ENCODE measurements at places on chromosomes 2 and 18.

DNA sequence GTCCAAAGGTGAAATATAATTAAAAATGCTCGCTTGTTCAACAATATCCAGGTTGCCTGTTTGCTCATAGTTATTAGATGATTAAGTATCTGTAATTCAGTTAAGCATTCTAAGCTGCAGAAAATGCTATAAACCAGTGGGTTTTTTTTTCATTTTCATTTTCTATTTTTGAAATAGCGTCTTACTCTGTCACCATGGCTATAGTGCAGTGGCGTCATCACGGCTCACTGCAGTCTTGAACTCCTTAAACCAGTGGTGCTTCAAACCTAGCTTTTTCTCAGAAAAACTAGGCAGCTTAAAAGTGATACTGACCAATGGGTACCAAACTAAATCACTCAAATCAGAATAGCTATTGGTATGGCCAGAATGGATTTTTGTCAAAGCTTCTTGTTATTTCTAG, 925.2 kb downstream of the TSN start:
- no peak for ATAC-seq

DNA sequence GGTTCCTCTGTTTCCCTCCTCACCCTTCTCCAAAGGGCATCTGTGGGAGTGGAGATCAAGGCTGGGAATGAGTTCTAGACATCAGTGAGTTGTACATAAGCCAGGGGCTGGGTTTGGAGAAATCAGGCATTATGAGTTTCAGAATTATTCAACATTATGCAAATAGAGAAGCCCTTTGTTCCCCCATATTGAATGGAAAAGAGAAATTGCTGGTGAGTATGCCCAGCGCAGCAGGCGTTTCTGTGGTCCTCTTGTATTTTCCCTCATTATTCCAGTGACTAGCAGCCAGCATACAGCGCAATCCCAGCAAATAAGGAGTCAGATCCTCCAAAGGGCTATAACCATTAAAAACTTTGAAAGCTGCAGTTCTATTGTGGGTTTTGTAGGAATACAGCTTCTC, 94.4 kb downstream of the VWA3B start:
- no peak for ATAC-seq

- ATAC-seq = peak; percentile 62
Measured at GRCh38 chr2:150674283-150674682, 186.8 kb upstream of the RND3 start.

DNA sequence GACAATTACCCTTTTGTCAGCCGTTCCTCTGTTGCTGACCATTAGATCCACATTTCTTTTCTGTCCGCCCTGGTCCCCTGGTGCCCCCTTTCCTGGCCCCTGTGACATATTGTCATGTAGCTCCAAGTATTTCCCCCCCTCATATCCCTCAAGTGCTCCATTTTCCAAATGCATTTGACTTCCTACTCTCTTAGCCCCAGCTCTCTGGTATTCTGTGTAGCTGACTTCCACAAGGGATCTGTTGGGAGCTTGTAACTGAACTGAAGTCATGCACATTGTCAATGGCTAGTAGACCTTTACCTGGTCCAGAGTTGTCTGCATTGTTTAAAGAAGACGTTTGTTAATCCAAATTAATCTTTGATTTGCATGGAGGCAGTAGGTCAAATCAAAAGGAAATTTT, 34.8 kb downstream of the LIPG start:
- no peak for ATAC-seq

GRCh38 chr2:228040995-228041394, 140.5 kb downstream of the SPHKAP start:
- no peak for ATAC-seq

DNA sequence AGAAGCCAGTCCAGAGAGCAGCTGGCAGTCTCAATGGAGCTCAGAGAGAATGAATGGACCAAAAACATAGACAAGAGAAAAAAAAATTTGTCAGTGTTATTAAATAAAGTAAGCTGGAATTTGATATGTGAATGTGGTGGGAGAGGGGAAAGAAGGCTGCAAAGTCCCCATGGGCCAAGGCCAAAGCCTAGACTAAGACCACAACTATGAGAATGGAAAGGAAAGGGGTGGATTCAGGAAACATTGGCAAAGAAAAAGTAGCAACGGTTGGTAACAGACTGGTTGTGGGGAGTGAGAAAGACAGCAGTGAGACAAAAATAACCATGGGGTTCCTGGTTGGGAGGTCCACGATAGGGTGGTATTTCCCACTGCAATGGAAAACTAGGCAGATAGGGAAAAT, 47.0 kb downstream of the ZEB2 start:
- ATAC-seq = no peak

DNA sequence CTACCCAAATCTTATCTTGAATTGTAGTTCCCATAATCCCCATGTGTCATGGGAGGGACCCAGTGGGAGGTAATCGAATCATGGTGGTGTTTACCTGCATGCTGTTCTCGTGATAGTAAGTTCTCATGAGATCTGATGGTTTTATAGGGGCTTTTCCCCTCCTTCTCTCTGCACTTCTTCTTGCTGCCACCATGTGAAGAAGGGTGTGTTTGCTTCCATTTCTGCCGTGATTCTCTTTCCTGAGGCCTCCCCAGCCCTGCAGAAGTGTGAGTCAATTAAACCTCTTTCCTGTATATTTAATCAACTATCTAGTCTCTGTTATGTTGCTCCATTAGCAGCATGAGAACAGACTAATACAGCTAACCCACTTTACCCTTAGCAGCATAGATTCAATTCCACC, 37.6 kb downstream of the CDC42EP3 start:
- no peak for ATAC-seq

GRCh38 chr2:45646289-45646688, 5.2 kb upstream of the PRKCE start:
- ATAC-seq = no peak

DNA sequence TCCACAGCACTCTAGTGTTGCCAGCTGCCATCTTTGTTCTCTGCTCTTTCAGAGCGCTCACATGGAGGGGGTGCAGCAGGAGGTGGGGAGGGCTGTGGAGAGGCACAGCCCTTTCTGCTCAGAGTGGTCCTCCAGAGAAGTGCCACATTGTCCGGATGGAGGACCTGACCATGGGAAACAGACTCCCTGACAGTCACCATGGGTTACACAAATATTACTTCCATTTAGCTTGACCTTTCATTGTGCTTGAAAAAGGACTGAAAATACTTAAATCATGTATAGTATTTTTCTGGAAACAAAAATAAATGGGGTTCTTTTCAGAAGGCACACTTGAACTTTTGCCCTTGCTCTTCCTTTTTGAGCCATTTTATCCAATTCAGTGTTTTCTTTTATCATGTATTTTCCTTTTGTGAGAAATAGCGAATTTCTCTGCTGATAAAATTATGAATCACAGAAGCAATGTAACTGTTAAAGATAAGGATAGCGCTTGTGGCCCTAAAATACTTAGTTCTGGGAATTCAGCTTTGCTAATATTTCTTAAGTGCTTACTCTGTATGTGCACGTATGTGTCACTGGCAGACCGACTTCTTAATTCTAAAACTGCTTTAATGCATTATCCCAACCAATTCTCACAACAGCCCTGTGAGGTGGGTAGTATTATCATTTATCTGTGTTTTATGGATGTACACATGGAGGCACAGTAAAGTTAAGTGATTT, 34.2 kb downstream of the SPATS2L start:
- no peak for ATAC-seq

DNA sequence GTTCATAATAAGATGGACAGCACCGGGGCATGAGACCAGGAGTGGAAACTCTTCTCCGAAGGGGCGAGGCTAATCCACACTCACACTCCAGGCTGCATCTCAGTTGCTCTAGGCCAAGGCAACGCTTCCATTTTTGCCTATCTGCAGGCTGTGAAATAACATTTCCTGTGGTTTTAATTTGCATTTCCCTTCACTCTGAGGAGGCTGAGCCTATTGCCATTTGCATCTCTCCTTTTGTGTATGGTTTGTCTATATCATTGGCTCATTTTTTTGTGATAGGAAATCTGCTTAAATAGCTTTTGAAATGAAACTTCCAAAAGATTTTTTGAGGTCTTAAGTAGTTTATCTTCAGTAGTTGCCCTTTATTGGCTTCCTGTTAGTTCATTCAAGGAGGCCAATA, 57.6 kb downstream of the TPGS2 start:
- ATAC-seq = no peak

DNA sequence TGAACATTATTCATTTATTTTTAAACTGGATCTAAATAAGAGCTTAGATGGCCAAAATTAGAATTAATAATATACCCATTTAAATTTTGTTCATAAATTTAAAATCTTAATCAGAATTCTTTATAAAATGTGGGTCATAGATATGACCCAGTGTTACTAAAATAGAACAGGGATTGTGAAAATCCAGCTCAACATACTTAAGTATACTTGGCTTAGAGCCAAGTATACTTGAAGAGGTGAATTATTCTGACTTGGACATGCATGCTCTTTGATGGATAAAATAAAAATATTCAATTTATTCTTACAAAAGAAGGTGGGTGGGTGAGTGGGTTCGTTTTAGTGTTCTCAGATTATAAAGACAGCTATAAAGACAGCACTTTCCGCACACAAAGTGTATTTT, 70.7 kb downstream of the SPOPL start:
- no peak for ATAC-seq

DNA sequence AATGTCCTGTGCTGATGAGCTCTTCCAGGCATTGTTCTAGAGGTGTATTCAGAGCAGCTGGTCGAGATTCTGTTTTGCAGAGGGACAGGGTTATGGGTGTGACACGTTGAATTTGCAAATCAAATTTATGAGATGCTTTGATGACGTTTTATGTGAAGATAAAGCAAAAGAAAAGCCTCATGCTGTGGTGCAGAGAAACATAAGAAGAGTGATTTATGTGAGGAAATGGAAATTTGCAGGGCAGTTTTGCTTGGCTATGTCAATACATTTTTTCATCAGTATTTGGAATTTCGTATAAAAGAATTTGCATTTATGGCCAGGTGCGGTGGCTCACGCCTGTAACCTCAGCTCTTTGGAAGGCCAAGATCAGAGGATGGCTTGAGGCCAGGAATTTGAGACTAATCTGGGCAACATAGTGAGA, 36.4 kb downstream of the TSN start:
- no peak for ATAC-seq

GRCh38 chr2:179172894-179173293, 91.7 kb downstream of the SESTD1 start:
- ATAC-seq = no peak
